ENCODE measurements at places on chromosomes 4 and X.

- no peak for DNase-seq
Measured at GRCh38 chr4:3122081-3122563, 47.6 kb downstream of the HTT start.

GRCh38 chr4:84938316-84938715 lies 28.2 kb downstream of the WDFY3 start:
- no peak for DNase-seq

- DNase-seq: no peak
Measured at GRCh38 chr4:70863099-70863790, 23.6 kb upstream of the GRSF1 start.

- no peak for DNase-seq
Measured at GRCh38 chr4:149065753-149066152, 623.5 kb upstream of the NR3C2 start.

DNA sequence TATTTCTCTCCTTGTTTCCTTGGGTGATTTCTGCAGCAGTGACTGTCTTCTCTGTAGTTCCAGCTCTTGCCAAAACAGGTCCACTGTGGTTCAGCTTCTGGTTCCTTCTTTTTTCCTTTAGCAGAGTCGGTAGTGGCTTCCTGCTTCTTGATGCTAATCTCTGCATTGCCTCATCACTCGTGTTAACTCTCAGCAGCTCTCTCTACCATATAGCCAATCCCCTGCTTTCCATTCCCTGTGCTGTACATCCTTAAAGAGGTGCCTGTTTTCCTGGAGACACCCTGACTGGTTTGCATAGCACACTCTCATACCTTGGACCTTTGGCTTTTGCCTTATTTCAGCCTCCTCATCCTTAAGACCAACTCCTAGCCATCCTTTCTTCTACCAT lies 191.2 kb upstream of the LNX1 start:
- no peak for DNase-seq

- DNase-seq: no peak
Measured at GRCh38 chr4:84804136-84804535, 162.4 kb downstream of the WDFY3 start.

- DNase-seq: no peak
Measured at GRCh38 chr4:19523964-19524363, 727.7 kb upstream of the SLIT2 start.

DNA sequence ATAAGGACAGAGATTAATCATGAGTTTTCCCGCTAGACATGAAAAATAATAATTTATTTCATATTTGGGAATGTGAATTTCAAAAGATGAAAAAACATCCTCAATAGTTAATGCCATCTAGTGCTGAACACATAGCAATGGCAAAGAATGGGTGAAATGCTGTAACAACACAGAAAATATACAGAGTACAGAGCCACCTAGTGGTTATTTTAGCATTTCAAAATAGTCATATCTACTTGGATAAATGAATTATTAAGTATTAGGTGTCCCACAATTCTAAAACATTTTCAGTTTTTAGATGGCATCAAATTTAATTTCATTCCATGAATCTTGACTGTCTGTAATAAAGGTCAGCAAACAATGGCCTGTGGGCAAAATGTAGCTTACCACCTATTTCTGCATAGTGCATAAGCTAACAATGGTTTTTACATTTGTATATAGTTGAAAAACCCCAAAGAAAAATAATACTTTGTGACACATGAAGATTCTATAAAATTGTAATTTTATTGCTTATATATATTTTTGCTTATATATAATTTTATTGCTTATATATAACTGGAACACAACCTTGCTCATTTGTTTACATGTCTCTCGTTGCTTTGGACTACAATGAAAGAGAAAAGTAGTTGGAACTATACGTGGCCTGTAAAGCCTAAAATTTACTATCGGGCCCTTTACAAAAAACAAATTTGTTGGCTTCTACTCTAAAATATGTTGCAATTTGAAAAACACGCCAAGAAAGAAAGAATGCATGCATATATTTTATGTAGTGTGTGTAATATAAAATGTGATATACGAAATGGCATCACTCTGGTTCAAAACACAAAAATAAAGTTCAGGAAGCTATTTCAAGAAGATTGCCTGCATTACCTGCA lies 99.1 kb upstream of the FAM47C start:
- DNase-seq: no peak

DNA sequence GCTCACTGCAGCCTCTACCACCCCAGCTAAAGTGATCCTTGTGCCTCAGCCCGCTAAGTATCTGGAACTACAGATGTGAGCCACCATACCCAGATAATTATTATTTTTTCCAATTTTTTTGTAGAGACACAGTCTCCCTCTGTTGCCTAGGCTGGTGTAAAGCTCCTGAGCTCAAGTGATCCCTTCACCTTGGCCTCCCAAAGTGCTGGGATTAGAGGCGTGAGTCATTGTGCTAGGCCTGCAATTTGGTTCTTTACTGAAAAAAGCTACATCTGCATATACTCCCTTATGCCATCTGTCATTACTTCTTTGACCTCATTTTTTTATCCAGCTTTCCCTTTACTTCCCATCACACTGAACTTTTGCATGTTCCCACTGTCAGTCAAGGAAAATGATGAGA lies 2012.4 kb upstream of the IGFBP7 start:
- no peak for DNase-seq

GRCh38 chr4:143616771-143617170 lies 83.7 kb downstream of the FREM3 start:
- peak; percentile 2 for DNase-seq

- no peak for DNase-seq
Measured at GRCh38 chr4:120616041-120616440, 306.5 kb downstream of the PRDM5 start.

GRCh38 chr4:23297327-23297726 lies 592.5 kb downstream of the PPARGC1A start:
- DNase-seq: no peak

GRCh38 chr4:10032625-10033024 lies 11.3 kb upstream of the SLC2A9 start:
- no peak for DNase-seq

DNA sequence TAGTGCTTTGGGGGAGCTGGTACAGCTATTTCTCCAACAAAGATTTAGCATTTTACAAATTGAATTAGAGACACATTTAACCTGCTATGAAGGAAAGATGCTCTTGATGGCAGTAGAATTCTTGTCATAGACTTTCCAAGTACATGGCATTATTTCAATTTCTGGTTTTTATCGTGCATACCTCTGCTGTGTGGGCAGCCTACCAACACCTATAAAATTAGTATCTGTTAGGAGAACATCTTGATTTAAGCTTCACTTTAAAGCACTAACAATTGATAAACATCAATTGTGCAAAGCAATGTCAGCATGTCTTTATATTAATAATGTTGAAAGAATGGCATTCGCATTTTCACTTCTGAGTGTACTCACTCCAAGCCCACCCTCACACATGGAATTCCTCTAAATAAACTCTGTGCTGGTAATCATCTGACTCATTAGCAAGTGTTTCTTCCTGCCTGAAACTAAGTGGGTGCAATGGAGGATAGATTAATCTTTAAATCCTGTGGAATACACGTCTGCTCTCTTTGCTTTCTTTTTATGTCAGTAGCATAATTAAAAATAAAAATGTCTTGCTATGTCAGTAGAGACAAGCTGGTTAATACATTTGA lies 279.8 kb upstream of the MAGEB18 start:
- no peak for DNase-seq

GRCh38 chr4:185144601-185145240 lies 1.7 kb downstream of the SLC25A4 start:
- DNase-seq: no peak

GRCh38 chrX:40082447-40083119 lies 15.2 kb downstream of the BCOR start:
- no peak for DNase-seq

DNA sequence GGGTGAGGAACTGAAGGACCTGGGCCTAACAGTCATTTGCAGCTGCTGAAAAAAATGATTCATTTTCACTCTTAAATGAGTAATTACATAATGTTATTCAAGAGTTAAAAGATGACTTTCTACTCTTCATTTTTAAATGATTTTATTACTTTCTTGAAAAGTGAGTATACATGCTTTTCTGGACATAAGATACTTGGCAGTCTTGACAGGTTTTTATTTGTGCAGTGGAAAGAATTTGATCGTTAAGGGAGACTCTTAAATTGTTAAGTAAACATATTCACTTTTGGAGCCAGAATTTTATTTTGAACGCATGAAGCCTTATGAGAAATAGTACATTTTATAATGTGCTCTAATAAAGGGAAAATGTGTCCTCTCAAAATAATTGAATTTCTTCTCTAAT lies 245.7 kb downstream of the TENM3 start:
- no peak for DNase-seq

DNA sequence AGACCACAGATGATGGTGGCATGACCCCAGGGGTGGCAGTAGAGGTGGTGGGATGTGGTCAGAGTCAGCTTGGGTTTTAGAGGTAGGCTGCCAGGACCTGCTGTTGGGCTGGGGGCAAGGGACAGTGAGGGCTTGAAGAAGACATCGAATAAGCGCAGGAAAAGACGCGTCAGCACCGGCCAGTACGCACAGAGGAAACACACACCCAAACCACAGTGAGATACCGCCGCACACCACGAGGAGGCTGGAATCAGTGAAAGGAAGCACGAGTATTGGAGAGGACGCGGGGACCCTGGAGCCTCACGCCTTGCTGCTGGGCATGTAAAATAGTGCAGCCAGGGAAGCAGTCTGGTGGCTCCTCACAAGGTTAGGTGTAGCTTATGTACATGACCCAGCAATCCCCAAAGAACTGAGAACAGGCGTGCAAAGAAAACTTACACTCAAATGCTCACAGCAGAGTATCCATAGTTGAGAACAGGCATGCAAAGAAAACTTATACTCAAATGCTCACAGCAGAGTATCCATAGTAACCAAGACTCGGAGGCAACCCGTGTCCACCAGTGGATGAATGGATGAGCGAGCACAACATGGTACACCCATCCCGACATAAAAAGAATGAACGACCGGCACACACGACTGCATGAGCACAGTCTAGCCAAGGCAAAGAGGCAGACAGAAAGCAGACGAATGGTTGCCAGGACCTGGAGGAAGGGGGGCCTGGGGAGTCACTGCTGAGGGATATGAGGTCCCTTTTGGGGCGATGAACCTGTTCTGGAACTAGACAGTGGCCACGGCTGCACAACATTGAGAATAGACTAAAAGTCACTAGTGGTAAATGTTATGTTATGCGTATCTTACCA lies 13.3 kb downstream of the PDZD4 start:
- peak; percentile 15 for DNase-seq

DNA sequence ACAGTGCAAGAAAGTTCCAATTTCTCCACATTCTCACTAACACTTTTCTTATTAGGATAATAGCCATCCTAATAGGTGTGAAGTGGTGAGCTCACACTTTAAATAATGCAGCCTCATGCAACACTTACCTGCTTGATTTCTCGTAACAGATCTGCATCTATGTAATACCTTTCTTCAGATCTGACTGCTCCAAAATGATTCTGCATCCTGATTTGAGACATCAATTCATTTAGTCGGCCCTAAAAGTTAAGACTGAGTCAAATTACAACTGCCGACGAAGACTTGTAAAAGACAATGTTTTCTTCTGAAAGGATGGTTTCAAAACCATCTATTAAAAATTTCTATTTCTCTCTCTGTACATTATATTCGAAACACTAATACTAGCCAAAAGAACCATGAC lies 30.7 kb downstream of the NUP54 start:
- no peak for DNase-seq

GRCh38 chr4:122873821-122874593 lies 47.4 kb downstream of the FGF2 start:
- no peak for DNase-seq

DNA sequence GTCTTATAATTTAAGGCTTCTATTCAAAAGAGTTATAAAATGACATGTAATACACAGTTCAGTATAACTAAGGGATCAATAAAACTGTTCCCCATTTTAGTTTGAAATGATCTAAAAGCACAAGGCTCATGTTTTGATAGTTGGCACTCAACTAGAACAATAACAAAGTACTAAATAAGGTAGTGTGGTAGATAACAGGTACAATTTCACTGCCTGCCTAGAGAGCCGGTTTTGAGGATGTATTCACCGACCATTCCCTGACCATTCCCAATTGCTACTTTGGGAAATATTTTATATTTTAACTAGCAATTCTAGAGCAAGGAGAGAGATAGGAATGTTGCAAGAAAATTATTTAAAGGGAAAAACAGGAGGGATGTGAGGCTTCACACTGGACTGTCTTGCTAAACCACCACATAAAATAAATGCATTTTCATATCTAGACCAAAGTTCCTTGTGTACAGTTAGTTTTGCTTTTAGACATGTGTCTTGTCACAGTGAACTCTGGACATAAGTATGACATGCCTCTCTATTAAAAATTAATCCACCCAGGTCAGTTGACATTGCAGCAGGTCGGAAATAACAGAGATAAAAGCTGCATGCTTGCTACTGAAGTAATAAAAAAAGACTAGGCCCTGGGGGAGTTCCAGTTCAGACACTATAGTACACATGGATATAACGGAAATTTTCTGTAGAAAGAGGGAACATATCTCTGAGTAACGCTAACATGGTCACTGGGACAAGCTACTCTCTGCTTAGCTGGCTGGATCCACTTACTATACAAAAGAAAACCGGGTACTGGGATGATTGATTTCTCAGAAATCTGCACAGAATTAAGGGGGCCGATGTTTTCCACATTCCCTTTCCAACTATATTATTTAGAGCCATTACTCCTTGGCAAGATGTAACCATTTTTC lies 56.3 kb upstream of the NAP1L5 start:
- DNase-seq: no peak

DNA sequence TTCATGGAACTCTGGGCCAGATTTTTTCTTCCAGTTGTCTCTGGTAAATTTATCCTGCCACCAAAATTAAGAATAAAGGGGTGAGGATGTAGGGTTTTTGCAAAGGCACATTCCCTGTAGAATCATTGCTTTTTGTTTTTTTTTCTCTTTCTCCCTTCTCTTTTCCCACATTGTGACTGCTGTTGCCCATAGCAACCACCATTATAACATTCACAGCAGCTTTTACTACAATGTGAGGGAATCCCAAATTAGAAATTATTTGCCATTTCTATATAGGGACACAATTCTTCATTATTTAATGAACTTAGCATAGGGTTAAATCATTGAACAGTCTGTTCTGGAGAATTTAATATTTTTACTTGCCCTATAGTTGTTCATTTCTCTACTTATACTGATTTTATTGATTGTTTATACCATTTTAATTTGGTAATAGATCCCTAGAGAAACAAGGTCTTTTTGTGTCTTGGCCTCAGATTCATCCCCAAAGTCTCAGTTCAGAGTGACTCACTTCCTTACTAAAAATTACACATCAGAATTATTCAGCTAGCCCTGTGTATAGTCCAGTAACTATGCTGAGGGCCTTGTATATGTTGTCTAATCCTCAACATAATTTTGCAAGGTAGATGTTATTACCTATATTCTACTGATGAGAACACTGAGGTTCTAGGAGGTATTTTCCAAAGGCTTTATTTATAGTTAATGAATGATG lies 80.8 kb upstream of the ANK2 start:
- DNase-seq: no peak

DNA sequence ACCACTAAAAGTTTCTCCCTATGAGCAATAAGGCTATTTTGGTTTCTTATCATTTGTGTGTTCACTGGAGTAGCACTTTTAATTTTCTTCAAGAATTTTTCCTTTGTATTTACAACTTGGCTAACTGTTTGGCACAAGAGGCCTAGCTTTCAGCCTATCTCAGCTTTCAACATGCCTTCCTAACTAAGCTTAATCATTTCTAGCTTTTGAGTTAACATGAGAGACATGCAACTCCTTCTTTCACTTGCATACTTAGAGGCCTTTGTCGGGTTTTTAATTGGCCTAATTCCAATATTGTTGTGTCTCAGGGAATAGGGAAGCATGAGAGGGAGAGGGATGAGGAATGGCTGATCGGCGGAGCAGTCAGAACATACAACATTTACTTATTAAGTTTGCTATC lies 349.8 kb downstream of the OPHN1 start:
- no peak for DNase-seq

- no peak for DNase-seq
Measured at GRCh38 chrX:133606990-133607389, 191.7 kb upstream of the GPC4 start.
